ENCODE measurements at places on chromosomes 11 and 22.

DNA sequence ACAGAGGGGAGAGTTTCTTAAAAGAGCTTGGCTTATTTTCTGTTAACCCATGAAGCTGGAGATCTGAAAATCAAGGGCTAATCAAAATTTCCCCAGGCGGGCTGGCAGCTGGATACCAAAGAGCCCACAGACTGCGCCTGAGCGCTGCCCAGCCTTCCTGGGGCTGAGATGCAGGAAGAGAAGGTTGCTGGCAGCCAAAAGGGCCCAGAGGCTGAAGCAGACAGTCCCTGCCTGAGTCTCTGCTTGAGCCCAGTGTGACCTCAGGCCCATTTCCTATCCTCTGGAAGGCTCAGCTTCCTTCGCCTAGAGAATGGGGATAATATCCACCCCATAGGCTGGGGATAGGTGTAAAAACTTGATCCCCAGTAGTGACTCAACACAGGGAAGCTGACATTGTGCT, 49.1 kb downstream of the ARRB1 start:
- no peak for DNase-seq

DNA sequence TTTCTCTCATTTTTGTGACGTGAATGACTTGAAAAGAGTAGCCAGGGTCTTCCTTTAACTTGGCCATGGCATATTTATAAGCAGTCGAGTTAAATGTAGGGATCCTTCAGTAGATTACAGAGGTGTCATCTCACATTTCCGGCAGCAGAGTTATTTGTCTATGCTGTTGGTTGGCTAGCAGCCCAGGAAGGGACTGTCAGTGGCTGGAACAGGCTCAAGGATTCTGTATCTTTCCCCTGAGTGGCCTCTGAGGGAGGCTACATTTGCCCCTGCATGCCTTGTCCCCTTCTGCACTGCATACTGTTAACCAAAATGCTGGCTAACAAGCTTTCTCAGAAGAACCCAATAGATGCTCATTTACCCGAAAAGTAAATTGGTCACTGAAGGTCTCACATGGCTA, 187.6 kb downstream of the PGR start:
- DNase-seq = no peak

DNA sequence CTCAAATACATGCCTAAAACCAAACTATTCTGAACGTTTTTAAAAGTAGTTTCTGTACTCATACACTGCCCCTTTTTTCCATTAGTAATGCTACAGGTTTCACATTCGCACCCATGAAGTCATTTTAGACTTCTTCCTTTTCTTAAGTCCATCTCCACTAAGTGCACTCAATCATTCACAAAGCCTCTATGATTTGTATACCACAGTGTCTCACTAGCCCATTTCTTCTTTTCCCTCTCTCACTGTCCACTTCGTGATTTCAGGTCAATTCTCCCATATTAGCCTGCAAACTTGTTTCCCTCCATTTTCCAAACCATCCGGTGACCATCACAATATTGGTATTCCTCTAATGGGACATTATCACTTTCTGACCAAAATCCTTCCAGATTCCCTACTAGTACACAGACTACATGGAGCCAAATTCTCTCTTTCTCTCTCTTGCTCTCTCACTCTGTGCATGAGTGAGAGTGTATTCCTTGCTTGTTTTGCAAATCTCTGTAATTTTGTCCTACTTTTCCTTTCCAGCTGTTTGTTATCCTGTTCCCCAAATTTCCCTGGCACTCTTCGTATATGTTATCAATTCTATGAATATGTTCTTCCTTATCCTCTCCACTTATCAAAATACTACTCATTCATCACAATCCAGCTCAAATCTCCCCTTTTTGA, 3.4 kb upstream of the ZC3H12C start:
- no peak for DNase-seq

DNA sequence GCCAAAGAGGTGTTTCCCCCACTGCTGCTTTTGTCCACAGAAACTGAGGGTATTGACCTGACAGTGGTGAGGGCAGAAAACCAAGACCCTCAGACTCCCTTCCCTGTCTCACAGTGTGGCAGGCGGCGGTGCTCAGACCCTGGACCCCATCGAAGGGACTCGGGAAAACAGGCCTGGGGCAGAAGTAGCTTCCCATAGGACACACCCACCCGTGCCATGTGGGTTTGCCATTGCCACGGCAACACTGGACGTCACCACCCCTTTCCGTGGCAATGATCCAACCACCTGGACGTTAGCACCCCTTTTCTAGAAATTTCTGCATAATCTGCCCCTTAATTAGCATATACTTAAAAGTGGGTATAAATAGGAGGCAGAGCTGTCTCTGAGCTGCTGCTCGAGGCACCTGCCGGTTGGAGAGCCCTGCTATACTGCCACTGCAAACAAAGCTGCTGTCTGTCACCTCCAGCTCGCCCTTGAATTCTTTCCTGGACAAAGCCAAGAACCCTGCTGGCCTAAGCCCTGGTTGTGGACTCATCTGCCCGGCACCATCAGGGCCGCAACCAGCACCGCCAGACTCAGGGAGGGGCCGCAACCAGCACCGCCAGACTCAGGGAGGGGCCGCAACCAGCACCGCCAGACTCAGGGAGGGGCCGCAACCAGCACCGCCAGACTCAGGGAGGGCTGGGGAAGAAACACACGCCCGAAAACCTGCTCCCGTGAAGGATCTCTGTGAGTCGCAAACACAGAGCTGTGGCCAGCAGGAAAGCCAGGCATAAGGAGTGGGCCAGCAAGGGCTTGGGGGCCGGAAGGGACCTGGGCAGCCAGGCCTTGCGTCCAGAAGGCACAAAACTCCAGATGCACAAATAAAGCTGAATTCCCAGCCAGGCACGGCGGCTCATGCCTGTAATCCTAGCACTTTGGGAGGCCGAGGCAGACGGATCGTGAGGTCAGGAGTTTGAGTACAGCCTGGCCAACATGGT, 10.4 kb downstream of the MLC1 start:
- no peak for DNase-seq

DNA sequence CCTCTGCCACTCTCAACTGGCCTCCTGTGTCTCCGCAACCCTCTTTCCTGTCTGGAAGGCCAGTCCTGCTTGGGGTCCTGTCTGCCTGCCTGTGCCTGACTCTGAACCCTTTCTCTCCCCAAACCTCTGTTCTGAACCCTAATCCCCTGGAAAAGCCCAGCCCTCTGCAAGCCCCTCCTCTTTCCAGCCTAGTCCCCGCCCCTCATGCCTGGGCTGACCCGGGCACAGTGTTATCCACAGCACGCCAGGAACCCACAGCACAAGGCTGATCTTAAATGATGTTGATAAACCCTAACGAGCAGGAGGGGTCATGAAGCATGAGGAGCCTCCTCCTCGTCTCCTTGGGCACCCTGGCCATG, at the start of gene IFITM10:
Gene IFITM10 (minus strand): TSS at position 115 of the 359 bp plus-strand sequence. CDS start 153 bp downstream, outside the sequence.
- DNase-seq = no peak

DNA sequence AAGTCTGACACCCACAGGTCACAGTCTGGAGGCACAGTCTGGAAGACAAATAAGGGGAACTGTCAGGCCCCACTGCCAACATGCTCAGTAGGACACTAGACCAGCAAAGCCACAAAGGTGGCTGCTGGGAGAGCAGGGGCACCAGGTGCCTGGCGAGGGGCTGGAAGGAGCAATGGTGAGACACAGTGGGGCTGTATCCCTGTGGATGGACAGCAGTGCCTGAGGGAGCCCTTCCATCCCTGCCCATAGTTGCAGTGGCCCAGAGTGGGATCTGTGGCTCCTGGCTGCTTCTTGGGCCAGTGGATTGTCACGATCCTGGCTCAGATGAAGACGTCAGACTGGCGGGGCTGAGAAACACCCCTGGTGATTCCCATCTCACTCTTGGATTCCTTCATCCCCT, 154.6 kb downstream of the DSCAML1 start:
- no peak for DNase-seq
